ENCODE measurements at places on chromosomes 7 and 10.

DNA sequence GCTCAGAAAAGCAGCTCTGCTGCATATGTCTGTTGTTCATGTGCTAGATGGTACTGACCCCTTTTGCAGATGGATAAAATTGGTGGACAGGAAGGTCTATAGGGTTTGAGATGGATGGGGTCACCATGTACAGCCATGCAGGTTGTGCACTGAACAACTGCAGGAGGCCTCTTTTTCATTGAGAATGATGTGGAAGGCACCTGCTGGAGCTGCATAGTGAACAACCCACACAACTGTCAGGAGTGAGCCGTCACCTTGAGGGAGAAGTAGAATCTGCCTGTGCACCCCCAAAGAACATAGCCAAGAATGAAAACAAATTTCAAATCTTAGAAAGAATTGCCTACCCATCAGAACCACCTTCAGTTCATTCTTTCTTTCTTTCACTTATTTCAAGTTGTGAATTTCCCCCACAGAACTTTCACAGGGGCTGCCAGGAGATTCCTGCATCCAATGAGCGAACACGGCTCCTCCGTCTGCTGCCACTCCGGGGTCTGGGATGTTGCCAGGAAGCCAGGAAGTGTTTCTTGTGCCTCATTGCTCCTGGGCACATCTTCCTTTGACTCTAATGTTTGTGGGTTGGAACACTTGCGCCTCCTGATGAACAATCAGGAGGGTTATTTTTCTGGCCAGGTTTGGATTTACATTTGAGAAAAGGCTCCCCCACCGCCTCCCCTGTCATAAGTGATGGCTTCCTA lies 53.7 kb upstream of the DOCK1 start:
- DNase-seq = no peak

GRCh38 chr7:91424371-91424770 lies 160.1 kb downstream of the FZD1 start:
- DNase-seq = no peak

- no peak for DNase-seq
These were observed 236.8 kb upstream of the AOAH start for GRCh38 chr7:36961097-36961496.

DNA sequence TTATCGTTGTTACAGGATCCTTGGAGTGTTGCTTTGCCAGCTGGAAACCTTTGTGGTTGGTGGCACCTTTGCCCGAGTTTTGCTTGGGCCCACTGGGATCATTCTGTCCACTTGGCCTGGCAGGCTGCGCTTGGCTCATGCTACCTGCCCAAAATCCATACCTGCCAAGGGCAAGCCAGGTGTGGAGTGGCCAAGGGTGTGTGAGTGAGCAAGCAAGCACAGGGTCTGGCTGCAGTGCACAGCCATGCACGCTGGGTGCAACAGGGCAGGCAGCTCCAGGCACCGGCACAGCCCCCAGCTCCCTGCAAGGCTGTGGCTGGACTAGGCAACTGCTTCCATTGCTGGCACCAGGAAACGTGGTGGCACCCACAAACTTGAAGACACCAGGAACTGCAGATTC lies 421.8 kb downstream of the ARL4A start:
- no peak for DNase-seq

GRCh38 chr7:51262796-51263531 lies 53.6 kb downstream of the COBL start:
- no peak for DNase-seq

- no peak for DNase-seq
These were observed 39.7 kb downstream of the DRGX start for GRCh38 chr10:49356181-49356580.

GRCh38 chr7:23431702-23432199 lies 38.5 kb downstream of the IGF2BP3 start:
- DNase-seq = no peak

GRCh38 chr10:59098831-59099452 lies 77.5 kb upstream of the PHYHIPL start:
- DNase-seq = no peak

- no peak for DNase-seq
These were observed 679 bp downstream of the LRRC20 start for GRCh38 chr10:70381471-70382421.

- no peak for DNase-seq
These were observed 6.0 kb downstream of the CPXM2 start for GRCh38 chr10:123885406-123886170.

DNA sequence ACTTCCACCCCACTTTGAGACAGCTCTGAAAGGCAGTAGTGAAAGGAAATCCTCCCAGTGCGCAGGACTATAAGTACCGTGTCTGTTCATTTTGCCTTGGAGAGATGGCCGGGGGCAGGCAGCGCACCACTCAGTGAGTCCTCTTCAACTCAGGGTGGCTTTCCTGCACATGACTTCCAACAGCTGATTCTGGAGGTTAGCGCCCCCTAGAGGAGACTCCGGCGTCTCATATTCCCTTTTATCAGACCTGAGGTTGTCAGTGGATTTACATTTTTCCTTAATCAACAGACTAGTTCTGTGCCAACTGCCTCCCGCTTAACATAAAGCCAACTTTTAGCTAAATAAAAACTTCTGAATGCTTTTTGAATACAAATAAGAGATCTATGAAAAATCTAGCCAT lies 101.0 kb downstream of the HERPUD2 start:
- DNase-seq = no peak

DNA sequence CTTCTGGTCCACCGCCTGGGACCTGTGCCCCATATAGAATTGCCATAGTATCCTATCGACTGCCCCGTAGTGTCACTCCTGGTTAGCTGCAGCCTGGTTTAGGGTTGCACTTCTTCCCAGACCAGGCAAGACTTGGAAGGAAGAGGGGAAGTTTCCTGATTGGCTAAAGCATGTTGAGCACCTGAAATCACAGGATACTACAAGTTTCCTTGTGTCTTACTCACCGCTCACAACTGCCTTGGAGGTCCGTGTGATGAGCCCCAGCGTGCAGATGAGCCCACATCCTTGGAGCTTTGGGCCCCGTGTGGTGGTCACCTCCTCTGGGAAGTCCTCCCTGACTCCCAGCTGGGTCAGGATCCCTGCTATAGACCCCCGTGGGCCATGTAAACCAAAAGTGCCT lies 73.9 kb upstream of the GTF2I start:
- no peak for DNase-seq

DNA sequence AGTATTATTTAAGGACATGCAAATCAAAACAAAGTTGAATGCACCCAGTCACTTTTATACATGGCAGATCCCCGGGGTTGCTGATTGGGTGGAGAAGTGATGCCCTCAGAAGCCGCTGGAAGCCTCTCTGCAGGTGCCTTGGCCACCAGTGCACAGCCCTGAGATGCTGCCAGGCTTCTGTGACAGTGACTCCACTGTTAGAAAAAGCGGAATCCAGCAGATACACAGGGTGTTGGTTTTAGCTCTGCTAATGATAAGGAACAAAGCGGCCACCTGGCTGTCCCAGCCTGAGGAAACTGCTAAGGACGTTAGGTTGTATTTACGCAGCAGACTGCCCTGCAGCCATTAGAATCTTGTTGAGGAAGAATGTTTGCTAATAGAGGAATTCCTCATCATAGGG lies 47.5 kb downstream of the JAKMIP3 start:
- DNase-seq = no peak

DNA sequence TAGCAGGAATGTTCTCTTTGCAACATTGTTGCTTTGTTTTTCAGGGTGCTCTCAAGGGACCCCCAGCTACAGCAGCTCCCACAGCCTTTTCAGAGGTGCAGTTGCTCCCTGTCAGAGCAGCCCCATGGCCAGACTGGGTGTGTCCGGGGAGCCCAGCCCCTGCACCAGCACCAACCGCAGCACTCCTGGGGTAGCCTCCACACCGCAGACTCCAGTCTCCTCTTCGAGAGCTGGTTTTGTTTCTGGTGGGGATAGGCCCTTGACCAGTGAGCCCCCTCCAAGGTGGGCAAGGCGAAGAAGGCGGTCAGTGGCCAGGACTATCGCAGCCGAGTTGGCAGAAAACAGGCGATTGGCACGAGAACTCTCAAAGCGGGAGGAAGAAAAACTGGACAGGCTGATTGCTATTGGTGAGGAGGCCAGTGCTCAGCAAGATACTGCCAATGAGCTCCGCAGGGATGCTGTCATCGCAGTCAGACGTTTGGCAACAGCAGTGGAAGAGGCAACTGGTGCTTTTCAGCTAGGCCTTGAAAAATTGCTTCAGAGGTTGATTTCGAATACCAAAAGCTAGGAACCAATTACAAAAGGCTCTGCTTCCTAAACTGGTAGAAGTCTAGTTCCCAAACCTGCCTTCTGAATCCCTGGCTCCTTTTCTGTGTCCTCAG lies 5.4 kb downstream of the HSPA14 start:
- no peak for DNase-seq

DNA sequence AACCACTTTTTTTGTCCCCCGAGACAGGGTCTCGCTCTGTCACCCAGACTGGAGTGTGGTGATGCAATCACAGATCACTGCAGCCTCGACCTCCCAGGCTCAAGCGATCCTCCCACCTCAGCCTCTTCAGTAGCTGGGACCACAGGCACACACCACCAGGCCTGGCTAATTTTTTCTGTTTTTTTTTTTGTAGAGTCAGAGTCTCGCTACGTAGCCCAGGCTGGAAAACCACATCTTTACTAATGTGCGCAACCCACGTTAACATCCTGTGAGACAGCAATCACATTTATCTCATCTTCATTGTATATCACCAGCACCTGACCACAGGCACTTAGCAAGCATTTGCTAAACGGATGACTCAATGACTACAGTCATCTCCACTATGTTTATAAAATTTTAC lies 77.8 kb upstream of the ATP6V0A4 start:
- DNase-seq = peak; percentile 97

- DNase-seq = no peak
These were observed 12.6 kb downstream of the ADAMTS14 start for GRCh38 chr10:70684839-70685454.

- no peak for DNase-seq
These were observed 489.8 kb downstream of the RPS24 start for GRCh38 chr10:78523453-78523852.

GRCh38 chr7:37484426-37485073 lies 35.9 kb upstream of the ELMO1 start:
- DNase-seq = no peak

GRCh38 chr10:123904834-123905409 lies 13.3 kb upstream of the CPXM2 start:
- DNase-seq = no peak

- DNase-seq = no peak
These were observed 235.2 kb downstream of the ZMYND11 start for GRCh38 chr10:370449-370825.

GRCh38 chr10:72342911-72343310 lies 11.8 kb downstream of the DNAJB12 start:
- DNase-seq = no peak

GRCh38 chr7:30562498-30562897 lies 32.2 kb upstream of the GARS1 start:
- DNase-seq = peak; percentile 6

DNA sequence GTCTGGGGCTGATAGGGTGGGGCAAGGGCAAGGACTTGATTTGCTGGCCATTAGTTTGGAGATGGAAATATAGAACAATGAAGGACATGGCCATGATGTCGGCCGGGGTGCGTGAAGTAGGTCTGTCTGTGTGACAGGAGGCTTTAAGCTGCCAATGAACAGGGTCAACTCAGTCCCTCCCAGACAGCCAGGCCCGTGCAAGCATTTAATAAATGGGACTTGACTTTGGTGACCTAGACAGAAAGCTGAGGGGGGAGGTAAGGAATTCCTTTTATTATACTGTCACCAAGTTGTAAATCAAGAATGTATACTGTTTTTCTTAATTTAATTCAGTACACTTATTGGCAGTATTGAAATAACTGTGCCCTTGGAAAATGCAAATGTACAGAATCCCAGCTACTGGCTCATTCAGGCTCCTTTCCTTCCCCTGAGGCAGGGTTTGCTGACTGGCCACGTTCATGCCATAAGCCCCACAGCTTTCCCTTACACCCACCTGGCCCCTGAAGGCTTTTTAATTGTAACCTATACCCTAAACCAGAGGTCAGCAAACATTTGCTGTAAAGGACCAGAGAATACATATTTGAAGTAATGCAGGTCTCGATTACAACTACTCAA lies 87.2 kb downstream of the WIPF3 start:
- no peak for DNase-seq

DNA sequence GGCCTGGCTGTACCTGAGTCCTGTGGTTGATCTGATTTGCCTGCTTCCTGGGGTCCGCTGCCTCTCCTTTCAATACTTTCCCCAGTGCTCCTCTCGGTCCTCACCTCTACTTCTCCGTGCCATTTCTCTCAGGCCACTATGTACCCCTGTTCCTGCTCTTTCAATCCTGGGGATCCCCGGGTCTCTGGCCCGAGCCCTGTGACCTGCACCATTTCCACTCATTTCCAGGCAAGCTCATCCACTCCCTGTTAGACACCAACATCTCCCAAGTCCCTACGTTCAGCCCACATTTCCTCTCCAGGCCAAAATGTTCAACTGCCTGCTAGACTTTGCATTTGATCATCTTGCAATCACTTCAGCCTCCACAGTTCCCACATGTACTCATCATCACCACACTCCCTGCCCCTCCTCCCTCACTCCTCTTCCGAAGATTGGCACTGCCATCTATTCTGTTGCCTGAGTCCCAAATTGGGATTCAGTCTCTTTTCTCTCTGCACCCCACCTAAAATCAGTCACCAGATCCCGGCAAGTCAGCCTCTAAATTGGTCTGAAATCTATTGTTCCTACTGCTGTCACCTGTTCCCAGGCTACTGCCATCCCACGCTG lies 34.4 kb upstream of the ZMIZ1 start:
- DNase-seq = no peak

DNA sequence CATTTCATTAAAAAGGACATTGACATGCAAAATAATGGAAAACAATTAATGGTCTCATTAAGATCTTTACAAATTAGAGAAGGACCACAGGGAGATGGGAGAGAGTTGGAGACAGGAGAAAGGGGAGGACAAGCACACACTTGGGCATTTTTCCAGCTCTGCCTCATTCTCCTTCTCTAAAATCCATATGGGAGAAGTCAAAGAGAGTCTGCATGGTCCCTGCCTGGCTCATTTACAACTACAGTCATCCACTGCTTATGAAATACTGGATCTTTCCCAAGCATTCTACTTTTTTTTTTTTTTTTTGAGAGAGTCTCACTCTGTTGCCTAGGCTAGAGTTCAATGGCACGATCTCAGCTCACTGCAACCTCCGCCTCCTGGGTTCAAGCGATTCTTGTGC lies 518.9 kb upstream of the CELF2 start:
- no peak for DNase-seq

- DNase-seq = no peak
These were observed 52.8 kb downstream of the AHCYL2 start for GRCh38 chr7:129277629-129278028.

GRCh38 chr10:35643151-35644049 lies 1.3 kb upstream of the FZD8 start:
- DNase-seq = peak; percentile 14

DNA sequence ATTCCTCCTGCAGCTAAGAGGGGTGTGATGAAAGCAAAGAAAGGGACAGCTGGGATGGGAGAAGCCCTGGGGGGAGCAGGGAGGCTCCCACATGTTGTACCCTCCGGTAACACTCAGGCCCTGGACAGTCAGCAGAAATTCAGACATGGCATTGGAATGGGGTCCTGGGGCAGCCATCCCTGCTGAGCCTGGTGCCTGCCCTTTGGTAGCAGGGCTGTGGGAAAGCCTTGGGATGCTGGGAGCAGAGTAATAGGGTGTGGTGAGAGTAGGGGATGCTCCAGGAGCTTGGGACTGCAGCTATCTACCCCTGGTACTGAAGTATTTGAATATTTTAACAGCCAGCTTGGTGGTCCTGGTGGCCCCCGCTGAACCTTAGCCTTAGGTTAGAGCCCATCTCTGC lies 56.8 kb downstream of the FAM241B start:
- no peak for DNase-seq

- DNase-seq = no peak
These were observed 38.2 kb downstream of the HTRA1 start for GRCh38 chr10:122499491-122499941.

Measured in kidney glomerular epithelial cell (primary cell).